ENCODE measurements at places on chromosomes 3 and 15.
A peak's percentile ranks its signal among the peaks of the same experiment; 100 is the strongest.

GRCh38 chr3:105512061-105512460, 145.4 kb downstream of the ALCAM start:
- no peak for DNase-seq

- peak; percentile 81 for DNase-seq
These were observed 33.7 kb upstream of the CD47 start for GRCh38 chr3:108124337-108125152.

DNA sequence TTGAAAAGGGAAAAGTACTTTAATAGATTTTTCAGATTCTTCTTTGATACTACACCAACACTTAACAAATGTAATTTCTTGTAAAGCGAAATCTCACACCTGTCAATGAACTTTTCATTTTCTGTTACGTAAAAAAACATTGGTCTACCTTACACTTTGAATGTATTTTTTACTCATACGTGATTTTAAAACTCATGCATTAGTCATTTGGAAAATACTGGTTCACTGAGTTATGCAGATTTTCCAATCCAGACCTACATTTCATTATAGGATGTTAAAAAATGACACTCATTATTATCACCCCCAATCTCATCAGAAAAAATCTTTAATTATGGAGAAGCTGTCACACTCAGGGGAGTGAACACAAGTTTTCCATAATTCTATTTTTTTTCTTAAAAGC, 14.7 kb downstream of the VPS39 start:
- DNase-seq: no peak

GRCh38 chr3:128455786-128456748, 10.6 kb downstream of the DNAJB8 start:
- DNase-seq: no peak

GRCh38 chr3:56862352-56863062, 60.8 kb upstream of the ARHGEF3 start:
- DNase-seq: peak; percentile 48

- no peak for DNase-seq
These were observed 466.1 kb upstream of the PPP2R3A start for GRCh38 chr3:135499426-135499825.

- DNase-seq: no peak
These were observed 23.9 kb downstream of the SLC35A5 start for GRCh38 chr3:112585782-112586181.

DNA sequence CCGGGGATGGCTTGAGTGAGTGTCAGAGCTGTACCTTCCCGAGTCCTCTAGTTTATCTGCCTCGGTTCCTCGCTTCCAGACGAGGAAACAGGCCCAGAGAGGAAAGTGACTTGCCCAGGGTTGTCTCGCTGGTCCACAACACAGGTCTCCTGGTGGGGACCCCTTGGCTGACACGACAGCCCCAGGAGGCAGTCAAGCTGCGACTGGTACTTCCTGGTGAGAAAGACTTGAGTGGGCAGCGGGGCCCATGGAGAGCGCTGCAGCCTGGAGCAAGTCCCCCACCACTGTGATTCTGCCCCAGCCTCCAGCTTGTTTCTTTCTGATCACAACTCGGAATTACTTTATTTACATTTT, 600 bp upstream of the CHRNA5 start:
- DNase-seq: no peak

DNA sequence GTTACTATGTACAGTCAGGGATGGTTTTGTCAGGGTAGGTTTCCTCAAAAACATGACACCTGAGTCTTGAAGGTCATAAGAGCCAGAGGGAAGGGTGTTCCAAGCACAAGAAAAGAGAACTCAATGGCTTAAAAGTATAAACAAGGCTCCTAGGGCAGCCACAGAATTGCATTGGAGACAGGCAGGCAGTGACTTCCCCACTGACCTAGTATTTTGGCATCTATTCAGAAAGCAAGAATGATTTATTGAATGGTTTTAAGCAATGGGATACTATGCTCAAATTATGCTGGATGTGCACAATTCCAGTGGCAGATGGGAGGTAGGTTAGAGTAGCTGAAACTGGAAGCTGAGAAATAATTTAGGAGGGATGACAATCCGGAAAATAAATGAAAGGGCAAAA, 54.0 kb downstream of the TSC22D2 start:
- DNase-seq: no peak

DNA sequence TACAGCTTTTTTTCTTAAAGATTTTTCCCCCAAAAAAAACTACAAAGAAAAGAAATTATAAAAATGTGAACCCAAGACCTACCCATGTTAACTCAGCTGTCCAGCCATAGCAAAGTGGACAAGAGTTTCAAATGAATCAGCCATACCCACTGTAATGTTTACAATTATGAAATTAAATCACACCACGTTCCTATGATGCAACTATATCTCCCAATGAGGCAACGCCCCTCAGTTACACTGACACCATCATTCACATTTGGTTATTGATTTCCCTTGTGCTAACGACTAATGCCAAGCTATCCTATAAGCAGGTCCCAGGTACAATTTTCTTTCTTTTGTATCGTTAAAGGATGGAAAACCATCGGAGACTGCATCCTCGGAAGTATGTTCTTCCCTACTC, 115.1 kb upstream of the ICE2 start:
- no peak for DNase-seq

All from stimulated activated CD4-positive, alpha-beta T cell treated with anti-CD3 and anti-CD28 coated beads, Interleukin-4, amount 100 ng/mL, for 24 hours (primary cell).